ENCODE measurements at places on chromosomes 2 and 18.

DNA sequence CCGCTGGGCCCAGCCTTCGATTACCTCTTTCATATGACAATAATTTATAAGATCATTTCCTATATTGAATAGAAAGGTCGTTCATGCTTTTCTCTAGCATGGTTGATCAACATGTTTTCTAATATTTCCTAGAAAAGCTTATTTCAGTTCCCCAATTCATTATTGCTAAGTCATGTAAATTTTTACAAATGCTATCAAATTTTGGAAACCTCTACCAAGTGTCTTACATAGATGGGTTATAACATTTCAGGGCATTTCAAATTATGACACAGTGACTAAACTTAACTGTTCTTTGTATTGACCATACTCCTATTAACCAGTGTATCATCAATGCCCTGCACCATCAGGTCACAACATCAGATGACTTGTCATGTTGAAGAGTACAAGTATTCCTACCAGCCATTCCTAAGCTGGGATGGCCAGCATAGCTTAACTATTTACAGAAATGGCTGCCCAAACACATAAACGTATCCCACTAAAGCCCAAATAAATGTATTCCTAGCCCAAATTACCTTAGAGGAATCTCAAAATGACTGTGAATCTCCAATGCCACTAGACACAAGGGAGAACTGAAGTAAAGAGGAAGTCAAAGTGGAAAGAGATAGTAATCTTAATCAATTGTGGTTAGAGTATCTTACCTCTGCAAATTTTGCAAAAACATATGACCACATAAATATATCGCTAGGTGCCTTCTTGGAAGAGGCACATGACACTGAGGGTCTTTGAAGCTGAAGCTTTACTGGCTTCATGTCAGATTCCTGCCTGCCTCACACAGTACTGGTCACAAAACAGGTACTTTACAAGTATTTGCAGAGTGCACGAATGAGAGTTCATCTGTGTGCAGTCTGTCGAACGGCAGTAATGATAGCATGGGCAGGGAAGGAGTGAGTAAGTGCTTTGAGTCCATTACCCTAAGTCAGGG lies 87.3 kb upstream of the TLK1 start:
- no peak for DNase-seq

- DNase-seq, result no peak
Measured at GRCh38 chr18:48292229-48292628, 117.0 kb downstream of the ZBTB7C start.

DNA sequence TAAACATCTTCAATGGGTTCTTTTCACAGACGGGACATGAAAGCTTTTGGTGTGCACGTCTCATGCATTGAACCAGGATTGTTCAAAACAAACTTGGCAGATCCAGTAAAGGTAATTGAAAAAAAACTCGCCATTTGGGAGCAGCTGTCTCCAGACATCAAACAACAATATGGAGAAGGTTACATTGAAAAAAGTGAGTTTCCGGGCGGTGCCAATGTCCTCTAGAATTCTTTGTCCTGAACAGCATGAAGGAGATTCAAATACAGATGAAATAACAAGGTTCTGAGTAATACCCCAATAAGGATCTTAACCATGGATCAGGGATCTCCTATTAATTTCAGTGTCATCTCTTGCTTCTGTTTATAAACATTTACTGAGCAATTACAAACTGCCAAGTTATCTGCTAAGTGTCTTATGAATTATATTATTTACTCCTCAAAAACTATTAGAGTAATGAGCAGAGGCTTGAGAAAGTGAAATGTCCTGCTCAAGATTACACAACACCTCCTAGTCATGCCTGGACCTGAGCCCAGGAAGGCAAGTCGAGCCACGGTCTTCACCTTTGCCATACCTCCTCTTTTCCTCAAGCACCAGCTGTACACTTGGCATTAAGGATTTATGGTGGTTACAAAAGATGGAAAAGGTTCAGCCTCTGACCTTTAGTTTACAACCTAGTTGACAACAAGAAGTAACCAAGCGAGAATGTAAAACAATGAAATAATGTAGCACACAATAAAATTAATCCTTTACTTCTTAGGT lies 22.6 kb downstream of the DHRS9 start:
- DNase-seq, result no peak

DNA sequence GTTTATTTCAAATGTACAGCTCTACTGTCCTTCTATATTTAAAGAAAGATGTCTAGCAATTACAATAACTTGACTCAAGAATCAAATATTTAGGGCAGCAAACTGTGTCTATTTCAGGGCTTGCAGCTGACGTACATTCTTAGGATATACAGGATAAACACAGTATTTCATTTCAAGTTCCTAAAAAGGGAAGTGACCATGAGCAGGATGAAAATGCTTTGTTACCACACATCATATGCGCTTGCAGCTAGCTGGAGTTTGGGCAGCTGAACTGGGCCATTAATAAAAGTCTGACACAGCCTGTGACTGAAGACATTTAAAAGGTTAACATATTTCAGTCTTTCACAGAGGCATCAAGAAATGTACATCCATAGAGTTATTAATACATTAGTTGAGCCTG lies 264.6 kb upstream of the TRIB2 start:
- DNase-seq, result no peak

GRCh38 chr18:57570162-57570561 lies 16.3 kb downstream of the FECH start:
- DNase-seq, result no peak

GRCh38 chr2:196914867-196915460 lies 11.5 kb downstream of the PGAP1 start:
- DNase-seq, result no peak

GRCh38 chr2:12884713-12885282 lies 168.1 kb downstream of the TRIB2 start:
- no peak for DNase-seq

All from COR-L47 (cell line).